A549 treated with CORT108297 at 1 μM for 4 hours (cell line): ENCODE measurements at places on chromosomes 4 and X. TPM values are rescaled to one million over a fixed set of nuclear protein-coding genes. Genes with fewer than 3 reads are reported as not detected.

FGF13 gene
- 0.05 to 0.10 TPM in 2 of 5 replicates, not detected in the others for total RNA-seq

PCSK1N gene
- total RNA-seq, result 17.4 to 54.0 TPM (median 47.3 TPM) in 5 replicates

MAP3K15 gene
- 1.8 to 2.4 TPM (median 1.9 TPM) in 5 replicates for total RNA-seq

USP51 gene
- total RNA-seq, result 0.34 to 0.57 TPM (median 0.48 TPM) in 5 replicates

USP17L21 gene
- not detected in 5 replicates for total RNA-seq

ABCG2 gene
- total RNA-seq, result 17.3 to 21.0 TPM (median 20.2 TPM) in 5 replicates

DCTD gene
- 71.7 to 81.5 TPM (median 75.5 TPM) in 5 replicates for total RNA-seq

CXCL5 gene
- total RNA-seq, result 41.0 to 54.6 TPM (median 48.6 TPM) in 5 replicates

GPC4 gene
- 0.02 to 0.06 TPM (median 0.02 TPM) in 3 of 5 replicates, not detected in the others for total RNA-seq

AADAT gene
- total RNA-seq, result 8.5 to 9.8 TPM (median 8.9 TPM) in 5 replicates

ADAM29 gene
- total RNA-seq, result not detected in 5 replicates

GLRA3 gene
- total RNA-seq, result not detected in 5 replicates

NPY2R gene
- 0.02 to 0.06 TPM (median 0.03 TPM) in 5 replicates for total RNA-seq

CDKL5 gene
- total RNA-seq, result 4.4 to 7.5 TPM (median 4.9 TPM) in 5 replicates
